NCI-H510A (cell line): ENCODE measurements at places on chromosomes 12 and 14.

- no peak for DNase-seq
These were observed 10.9 kb downstream of the RTL1 start for GRCh38 chr14:100892496-100893227.

- DNase-seq, result no peak
These were observed 816.2 kb downstream of the DIO2 start for GRCh38 chr14:79395061-79395460.

- DNase-seq, result no peak
These were observed 5.7 kb upstream of the FAIM2 start for GRCh38 chr12:49909356-49909755.

- no peak for DNase-seq
These were observed 4.3 kb downstream of the TMEM106C start for GRCh38 chr12:47967461-47968321.

- no peak for DNase-seq
These were observed 6.9 kb upstream of the LYZ start for GRCh38 chr12:69341328-69341727.

GRCh38 chr14:74846168-74846567 is 29.8 kb downstream of the PROX2 start:
- DNase-seq, result no peak

- DNase-seq, result no peak
These were observed 126.8 kb upstream of the EVL start for GRCh38 chr14:99938376-99938775.

GRCh38 chr14:50083467-50084337 is 32.7 kb downstream of the VCPKMT start:
- no peak for DNase-seq

- no peak for DNase-seq
These were observed 270.1 kb downstream of the ADGRD1 start for GRCh38 chr12:131223791-131224225.

DNA sequence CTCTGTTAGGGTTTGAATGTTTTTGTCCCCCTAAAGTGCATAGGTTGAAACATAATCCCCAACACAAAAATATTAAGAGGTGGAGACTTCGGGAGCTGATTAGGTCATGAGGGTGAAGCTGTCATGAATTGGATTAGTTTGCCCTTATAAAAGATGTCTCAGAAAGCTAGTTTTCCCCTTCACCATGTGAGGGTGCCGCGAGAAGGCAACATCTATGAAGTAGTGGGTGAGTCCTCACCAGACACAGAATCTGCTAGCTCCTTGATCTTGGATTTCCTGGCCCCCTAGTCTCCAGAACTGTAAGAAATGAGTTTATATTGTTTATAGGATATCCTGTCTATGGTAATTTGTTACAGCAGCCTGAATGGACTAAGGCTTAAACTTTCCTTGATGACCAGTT is 301.5 kb upstream of the ATP2B1 start:
- no peak for DNase-seq

GRCh38 chr12:68422956-68423574 is 90.9 kb upstream of the MDM1 start:
- no peak for DNase-seq

DNA sequence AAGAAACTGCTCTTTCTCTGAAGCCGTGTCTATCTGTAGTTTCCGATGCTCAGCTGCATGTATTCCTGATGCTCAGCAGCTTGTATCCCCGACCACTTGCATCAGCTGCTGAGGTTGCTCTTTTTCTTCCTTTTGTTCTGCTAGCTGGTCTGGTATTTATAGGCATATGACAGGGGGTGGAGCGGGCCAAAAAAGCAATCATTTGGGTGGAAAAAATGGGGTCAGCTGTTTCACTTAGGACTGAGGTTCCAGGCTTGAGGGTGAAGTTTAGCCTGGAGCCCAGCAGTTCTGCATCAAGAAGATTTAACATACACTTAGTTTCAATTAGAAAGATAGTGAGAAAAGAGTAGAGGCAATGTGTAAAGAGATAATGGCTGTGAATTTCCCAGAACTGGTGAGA is 23.6 kb upstream of the AMN1 start:
- no peak for DNase-seq

DNA sequence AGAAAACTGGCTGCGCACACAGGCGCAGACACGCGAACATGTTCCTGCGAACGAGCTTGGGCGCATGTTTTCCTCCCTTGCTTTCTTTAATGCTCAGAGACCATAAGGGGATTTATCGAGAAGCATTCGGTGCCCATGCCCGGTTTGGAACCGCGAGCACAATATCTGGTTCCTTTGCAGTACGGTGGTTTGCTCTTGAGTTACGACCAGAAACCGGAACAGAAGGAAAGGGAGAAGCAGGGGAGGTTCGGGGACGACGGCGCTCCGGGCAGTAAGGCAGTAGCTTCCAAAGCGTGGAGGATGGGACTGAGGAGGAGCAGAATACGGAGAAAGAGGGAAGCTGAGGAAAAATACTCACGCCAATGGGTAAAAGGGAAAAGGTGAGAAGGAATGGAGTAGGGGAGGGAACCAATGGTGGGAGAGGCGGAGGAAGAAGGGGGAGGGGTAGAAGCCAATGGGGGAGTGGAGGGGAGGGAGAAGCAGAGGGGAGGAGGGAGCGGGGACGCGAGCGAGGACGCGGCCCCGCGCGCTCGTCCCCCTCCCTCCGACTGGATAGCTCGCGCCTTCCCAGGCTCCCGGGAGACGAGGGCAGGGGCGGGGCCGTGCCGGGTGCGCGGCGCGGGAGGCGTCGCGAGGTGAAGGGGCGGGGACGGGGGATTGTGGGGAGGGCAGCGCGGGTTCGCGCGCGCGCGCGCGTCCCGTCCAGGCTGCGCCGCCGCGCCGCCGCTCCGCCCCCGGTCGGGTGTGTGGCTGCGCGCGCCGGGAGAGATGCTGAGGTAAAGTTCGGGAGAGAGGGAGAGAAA is 625 bp upstream of the ARHGAP5 start:
- DNase-seq, result peak; percentile 97

DNA sequence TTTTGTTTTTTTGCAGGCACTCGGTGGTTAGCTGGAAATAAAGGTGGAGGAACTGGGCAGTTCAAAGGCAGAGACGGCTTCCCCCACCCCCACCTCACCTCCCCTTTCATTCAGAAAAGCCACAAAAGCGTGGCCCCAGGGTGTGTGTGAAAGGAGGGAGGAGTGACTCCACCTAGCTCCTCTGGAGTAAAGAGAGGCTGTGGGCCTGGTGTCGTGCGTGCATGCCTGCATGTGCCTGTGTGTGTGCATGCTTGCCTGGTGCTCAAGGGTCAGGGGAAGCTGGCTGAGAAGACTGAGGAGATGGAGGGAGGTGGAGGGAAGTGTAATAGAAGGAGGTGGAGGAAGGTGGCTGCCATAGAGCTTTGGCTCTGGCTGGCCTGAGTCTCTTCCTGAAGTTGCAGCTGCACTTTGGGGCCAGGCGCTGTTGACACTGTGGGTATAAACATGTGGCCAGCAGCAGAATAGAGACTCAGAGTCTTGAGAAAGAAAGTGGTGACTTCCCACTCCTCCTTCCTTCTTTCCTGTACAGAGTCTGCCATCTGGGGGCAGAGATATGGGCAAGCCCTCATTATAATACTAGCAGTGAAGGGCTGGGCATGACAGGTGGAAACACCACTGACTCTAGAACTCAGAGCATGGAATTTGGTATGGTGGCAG is 36.9 kb upstream of the SINHCAF start:
- DNase-seq, result no peak

- peak; percentile 25 for DNase-seq
These were observed 839 bp downstream of the SLC38A1 start for GRCh38 chr12:46267825-46268582.

DNA sequence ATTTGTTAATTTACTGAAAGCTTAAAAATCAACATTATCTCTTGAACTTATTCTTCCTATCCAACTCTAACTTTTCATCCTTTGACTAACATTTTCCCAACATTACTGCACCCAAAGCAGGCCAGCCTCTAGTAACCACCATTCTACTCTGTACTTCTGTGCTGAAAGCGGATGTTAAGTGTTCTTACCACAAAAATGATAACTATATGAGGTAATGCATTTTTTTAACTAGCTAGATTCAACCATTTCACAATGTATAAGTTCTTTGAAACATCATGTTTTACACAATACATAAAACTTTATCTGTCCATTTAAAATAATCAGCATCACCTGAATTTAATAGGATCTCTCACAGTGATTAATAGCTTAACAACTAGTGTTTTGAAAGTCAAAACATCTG is 468.5 kb upstream of the MGAT4C start:
- no peak for DNase-seq

DNA sequence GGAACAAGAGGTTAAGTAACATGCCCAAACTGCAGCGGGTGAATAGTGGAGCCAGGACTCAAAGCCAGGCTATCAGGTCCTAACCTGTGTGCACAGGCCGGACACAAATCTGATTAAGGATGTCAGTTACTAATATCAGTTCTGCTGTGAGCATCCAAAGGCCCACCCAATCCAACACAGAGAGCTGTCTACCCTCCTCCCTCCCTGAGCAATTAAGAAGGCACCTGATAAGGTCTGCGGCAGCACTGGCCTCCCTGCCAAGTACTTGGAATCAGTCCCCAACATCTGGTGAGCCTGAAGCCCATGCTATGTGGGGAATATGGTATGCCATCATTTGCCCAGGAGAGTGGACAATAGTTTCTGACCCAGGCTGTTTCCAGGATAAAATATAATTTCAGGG is 3.9 kb downstream of the HEBP1 start:
- no peak for DNase-seq

DNA sequence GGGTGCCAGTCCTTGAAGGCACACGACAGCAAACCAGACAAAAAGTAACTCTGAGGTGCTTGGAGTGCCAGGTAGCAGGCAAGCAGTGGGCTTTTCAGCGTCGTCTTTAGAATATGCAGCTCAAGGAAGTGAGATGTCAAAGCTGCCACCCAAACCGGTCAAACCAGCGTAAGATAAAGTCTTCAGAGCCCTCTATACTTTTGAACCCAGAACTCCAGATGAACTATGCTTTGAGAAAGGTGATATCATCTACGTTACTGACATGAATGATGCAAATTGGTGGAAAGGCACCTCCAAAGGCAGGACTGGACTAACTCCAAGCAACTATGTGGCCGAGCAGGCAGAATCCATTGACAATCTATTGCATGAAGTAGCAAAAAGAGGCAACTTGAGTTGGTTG is 95.9 kb downstream of the TBX3 start:
- DNase-seq, result no peak

DNA sequence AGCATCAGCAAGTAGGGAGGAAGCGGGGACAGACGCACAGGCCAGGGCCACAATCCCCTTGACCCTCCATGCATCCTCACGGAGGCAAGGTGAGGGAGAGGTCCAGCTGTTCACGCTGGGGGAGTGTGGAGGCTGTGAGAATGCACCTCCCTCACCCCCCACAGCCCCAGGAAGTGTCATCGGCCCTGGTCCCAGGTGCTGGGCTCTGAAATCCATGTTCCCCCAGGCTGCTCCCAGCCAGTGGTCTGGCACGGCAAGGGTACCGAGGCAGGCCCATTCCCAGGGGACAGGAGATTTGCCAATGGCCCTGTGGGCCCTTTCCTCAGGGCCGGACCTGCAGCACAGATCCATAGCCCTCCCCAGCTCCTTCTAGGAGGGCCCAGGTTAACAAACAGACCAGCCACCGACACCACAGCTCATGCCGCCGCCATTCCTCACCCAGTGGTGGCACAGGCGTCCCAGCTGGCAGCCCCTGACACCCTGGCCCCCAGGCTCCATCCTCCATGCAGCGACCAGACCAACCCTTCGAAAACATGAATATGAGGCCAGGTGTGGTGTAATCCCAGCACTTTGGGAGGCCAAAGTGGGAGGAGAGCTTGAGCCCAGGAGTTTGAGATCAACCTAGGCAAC is 21.9 kb upstream of the EIF5 start:
- DNase-seq, result no peak

- DNase-seq, result no peak
These were observed 202.7 kb downstream of the FBXL14 start for GRCh38 chr12:1391722-1392121.

- DNase-seq, result peak; percentile 39
These were observed 187.3 kb downstream of the MIPOL1 start for GRCh38 chr14:37384870-37385596.

- no peak for DNase-seq
These were observed 27.6 kb downstream of the WASHC3 start for GRCh38 chr12:102033991-102034745.

- no peak for DNase-seq
These were observed 118.2 kb upstream of the TMCC3 start for GRCh38 chr12:94768398-94769046.

- no peak for DNase-seq
These were observed 88.9 kb downstream of the NTF3 start for GRCh38 chr12:5520831-5521230.

GRCh38 chr14:90630171-90630806 is 185.9 kb downstream of the TTC7B start:
- DNase-seq, result no peak

DNA sequence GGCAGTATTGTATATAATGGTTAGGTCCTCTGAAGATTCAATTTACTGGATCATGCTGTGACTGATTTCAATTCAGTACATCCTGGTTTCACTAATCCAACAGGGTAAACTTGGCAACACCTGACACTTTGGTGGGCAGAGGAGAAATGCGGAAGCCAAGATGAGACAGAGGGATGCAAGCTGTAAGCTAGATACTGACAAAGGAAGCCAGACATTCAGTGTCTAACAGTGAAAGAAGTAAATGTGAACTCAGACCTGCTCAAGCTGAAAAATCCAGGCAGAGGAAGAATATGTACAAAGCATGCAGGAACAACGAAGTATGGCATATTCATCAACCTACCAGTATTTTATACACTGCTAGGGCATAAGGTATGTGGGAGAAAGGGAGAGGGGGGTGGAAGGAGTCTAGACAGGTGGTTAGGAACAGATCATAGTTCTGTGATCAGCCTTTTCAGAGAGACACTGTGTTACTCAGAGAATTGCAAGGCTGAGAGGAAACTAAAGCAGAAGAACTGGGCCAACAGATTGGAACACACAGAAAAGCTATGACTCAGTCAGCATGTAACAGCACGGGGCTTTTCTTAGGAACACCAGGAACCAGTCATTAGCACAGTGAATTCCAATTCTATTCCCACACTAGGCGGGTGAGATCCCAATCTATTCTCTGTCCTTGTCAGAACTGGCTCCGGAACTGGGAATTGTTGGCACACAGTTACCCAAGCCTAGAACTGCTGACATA is 40.3 kb downstream of the NELL2 start:
- DNase-seq, result no peak

GRCh38 chr14:25041898-25042297 is 8.0 kb downstream of the STXBP6 start:
- DNase-seq, result peak; percentile 53

GRCh38 chr12:57845478-57846284 is 848 bp downstream of the CTDSP2 start:
- DNase-seq, result peak; percentile 56

GRCh38 chr12:123391546-123392343 is 7.8 kb downstream of the KMT5A start:
- DNase-seq, result no peak

DNA sequence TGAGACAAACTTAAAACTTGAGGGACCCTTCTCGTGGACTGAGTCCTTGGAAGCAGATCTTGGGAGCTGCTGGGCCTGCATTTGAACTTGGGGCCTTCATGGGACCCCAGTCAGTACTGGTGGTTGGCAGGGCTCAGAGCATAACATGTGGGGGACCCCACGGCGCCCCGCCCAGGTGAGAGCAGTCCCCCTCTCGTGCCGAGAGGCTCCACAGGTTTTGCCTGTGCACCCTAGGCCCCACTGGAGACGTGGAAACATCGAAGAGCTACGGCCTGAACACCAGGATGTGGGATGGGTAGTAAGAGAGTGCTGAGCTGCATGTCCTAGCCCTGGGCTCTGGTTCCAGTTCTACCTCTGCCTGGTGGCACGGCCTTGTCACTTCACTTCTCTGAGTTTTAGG is 84.1 kb downstream of the CACNA1C start:
- DNase-seq, result no peak
